ENCODE measurements at places on chromosomes 3 and 15.

GRCh38 chr15:85611361-85611760 is 183.4 kb downstream of the KLHL25 start:
- DNase-seq = no peak

GRCh38 chr3:72329354-72329753 is 518.9 kb downstream of the SHQ1 start:
- no peak for DNase-seq

DNA sequence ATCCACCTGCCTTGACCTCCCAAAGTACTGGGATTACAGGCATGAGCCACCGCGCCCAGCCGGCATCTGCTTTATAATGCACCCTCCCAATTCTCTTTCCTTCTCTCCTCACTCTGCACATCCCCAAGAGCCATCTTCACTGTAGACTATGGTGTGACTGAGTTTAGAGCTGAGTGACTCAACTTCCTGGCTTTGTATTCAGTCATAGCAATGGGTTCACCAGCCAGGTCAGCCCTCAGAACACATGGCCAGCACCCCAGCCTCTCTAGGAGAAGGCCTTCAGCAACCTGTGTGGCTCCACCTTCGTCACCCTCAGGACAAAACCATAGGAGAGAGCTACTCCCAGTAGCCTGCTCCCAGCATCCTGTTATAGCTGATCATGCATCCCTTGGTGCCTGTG is 33.0 kb downstream of the ARID3B start:
- no peak for DNase-seq

DNA sequence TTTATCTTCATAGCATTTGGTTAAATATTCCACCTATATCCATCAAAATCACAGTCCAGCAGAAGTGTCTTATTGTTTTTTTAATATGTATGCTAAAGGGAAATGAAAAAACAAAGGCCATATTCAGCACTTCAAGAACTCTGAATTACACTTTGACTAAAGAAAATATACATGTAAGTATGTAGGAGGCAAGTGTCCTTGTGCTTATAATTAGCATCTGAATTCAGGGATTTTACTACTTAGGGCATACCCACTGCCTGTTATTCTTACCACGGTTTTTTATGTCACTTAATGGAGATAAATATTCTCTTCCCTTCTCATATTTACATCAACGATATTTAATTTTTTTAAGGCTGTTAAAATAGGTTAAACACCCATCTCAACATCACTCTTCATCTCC is 117.3 kb downstream of the TBC1D5 start:
- DNase-seq = no peak

- no peak for DNase-seq
Measured at GRCh38 chr3:42693530-42693930, 8.2 kb downstream of the KLHL40 start.

DNA sequence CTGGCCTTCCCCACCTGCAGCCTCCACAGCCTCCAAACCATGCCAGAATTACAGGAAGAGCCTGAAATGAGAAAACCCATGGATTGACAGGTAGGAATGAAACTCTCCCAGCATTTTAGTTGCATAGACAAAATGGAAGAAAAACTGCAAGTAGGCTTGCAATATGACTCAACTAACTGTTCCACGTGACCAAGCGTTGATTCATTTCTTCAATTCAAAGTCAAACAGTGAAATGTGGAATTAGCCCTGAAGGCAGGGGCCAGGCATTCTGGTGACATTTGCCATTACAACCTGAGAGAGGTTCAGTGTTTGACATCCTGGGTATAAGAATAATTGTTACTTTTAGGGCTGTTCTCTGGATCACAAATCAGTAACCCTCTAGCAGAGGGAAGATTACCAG is 676.5 kb upstream of the CFAP20DC start:
- no peak for DNase-seq

DNA sequence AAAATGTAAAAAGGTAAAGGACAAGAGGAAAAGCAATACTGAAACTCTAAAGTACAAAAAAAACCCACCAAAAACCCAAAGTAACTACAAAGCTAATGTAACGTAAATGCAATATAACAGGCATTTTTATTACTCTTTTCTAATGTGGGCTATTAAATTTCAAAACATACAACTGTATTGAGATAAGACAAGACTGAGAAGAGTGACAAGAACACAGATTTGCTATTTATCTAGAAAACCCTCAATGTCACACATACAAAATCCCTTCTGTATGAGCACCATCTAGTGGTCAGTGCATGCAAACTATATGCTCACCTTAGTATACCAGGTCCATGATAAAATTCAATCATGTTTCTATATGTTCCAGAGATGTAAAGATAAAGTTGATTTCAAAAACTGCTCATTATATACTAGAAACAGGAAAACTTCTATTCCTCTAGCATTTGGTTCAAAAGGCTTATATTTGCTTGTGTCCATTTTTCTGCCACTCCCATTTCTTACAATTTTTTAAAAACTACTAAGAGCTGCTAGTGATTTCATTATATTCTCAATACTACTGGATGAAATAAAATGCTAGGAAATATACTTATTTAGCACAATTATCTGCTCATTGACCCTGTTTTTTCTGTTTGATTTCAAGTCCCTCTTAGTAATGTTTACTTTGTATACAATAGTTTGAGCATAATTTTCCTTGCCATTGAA is 111.4 kb downstream of the DLG1 start:
- peak; percentile 2 for DNase-seq
